T-cell (primary cell): ENCODE measurements at places on chromosomes 4 and X. TPM values are rescaled to one million over a fixed set of nuclear protein-coding genes. Genes with fewer than 3 reads are reported as not detected.

GRCh38 chr4:74364652-74365491 is at the start of gene EREG:
TSS of gene EREG (plus strand) at chr4:74365145. CDS start at chr4:74365309, 164 bp downstream.
- no peak for DNase-seq

DNA sequence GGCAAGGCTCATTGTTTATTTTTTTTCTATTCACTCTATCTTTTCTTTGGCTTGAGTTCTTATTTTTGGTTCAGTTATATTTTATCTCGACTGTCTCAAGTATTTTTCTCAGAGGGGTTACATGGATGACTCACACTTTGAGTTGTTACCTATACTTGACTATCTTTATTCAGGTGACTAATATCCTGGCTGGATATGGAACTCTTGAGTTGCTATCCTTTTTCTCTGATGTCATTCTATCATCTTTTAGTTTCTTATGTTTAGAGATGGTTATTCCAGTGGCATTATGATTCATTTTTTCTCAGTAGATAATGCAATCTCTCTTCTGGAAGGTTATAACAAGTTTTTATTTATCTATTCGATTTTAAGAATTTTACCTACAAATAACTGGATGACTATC is 117.9 kb downstream of the COX18 start:
- no peak for DNase-seq

DNA sequence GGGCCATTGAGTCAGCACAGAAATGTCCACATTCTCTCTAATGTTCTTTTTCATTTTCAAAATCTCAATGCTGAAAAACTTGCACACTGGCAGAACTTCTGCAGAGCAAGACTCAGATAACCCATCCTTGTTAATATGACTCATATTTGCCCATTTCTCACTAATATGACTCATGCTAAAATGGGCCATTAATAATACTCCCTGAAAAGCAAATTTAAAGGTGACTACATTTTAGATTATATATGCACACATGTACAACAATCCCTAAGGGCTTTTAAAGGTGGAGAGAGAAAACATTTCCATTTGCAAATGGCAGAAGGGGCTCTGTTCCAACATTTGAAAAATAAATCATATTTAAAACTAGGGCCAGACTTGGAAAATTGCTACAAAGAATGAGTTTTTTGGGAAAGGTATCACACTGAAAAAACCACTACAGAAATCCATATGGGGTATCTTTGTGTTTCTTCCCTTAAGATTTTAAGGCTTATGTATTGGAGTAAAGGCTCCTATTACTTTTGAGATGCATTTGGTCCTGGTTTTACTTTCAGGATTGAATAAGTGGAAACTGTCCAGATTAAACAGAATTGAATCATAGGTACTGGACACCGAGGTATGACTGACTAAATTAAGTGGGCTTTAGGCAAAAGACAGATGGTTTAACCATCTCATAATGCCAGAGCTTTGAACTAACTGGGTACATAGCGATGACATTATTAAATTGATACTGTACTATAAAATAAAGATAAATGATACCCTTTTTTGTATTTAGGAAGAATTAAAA is 30.0 kb downstream of the TLR2 start:
- DNase-seq: no peak

DNA sequence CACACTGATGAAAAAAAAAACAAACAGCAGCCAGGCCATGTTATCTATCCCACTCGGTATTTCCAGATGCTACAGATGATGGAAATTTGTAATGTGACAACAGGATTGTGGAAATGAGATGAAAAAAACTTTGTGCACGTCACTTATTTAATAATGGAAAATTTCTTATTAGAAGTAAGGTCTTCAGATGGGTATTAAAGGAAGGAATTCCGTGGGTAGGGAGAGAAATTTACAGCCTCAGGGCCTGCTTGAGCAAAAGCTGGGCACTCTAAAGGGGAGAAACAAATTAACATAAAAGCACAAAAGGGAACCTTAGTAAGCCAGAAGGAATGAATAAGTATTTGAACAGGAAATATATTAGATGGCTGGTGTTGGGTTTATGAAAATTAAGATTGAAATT is 4.2 kb upstream of the PKD2 start:
- DNase-seq: no peak

DNA sequence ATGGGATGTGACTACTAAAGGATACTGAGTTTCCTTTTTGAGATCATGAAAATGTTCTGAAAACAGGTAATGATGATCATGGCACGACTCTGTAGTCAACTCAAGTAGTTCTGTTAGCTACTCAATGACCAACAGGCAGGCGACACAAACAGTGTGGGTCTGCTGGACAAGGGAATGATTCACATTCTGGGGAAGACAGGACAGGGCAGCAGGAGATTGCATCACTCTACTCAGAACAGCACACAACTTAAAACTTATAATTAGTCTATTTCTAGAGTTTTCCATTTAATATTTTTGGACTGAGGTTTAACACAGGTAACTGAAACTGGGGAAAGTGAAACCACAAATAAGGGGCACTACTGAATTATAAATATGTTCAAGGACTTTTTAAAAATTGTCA is 365.2 kb downstream of the PRDM5 start:
- DNase-seq: no peak

The MAMLD1 gene
- total RNA-seq: 1.8 TPM

- no peak for DNase-seq
Observed at GRCh38 chrX:132206259-132206658, 13.0 kb downstream of the RAP2C start.

GRCh38 chr4:33422656-33423055 is 2702.5 kb downstream of the PCDH7 start:
- no peak for DNase-seq

The LRIT3 gene
- 0.41 TPM for total RNA-seq

DNA sequence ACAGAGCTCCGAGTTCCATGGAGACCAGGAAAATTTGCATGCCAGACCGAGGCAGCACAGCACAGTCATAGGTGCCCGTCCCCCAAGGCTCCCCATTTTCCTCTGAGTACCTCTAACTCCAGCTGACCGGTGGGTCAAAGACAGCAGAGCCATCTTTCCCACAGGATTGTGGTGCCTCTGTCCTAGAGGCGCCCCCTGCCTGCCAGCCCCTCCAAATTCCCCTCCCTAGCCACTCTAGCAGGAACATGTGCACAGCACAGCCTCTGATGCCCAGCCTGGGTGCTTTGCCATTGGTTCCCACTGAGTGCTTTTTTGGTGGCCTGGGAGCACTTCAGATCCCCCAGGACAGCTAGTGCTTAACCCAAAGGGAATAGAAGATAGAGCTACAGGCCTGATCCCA is 368.5 kb upstream of the PABPC5 start:
- DNase-seq: no peak

The STARD8 gene
- 0.64 TPM for total RNA-seq

DNA sequence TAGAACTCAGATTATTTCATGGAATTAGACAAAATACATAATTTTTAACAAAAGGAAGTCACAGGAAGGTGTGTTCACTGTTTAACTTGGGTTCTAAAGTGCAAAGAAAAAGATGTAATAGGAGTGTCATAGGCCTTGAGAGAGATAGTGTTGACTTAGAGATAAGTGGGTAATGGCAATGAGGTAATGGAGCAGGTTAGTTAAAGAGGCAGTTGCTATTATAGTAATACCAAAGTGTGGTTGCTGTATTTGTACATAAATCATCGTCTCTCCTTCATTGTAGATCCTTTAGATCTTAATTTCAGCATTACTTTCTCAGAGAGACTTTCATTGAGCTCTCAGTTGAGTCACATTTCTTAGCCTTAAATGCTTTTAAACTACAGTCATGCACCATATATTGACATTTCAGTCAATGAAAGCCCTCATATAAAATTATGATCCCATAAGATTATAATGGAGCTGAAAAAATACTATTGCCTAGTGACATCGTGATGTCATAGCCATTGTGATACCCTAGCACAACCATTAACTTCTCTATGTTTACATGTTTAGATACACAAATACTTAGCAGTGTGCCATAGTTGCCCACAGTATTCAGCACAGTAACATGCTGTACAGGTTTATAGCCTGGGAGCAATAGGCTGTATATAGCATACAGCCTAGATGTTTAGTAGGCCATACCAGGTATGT is 245.4 kb downstream of the ADGRL3 start:
- no peak for DNase-seq

The SLC30A9 gene
- total RNA-seq: 25.5 TPM

The CXCL6 gene
- not detected for total RNA-seq

DNA sequence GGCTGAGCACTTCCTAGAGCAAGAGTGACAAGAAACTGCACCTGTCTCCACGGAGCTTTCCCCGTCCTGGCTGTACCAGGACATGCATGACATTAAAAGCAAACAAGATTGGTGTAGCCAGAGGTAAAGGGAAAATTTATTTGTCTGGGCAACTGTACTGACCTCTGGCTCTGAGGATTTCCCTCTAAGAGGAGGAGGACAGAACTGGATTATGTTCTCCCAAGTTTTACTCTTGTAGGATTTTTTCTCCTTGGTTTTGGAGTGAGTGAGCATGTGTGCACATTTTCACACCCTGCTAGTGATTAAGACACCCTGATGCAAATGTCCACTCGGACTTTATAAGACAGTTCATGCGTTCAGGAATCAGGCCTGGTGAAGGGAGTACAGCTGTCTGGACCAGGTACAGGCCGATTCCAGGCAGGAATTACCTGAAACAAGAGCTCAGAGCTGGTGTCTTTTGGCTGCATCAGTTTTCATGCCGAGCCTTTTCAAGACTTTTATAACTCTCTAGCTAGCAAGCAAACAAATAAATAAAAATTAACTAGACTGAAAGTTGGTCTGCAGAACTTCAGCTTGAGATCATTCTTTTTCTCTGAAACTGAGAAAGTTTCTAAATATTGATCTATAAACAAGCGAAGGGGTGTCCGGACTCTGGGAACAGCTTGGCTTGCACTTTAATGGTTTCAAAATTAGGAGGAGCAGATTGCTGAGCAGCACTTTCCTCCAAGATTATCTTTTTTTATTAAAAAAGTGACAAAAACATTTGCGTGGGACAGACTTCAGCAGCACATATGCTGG is 51.3 kb upstream of the SPRY1 start:
- DNase-seq: no peak

DNA sequence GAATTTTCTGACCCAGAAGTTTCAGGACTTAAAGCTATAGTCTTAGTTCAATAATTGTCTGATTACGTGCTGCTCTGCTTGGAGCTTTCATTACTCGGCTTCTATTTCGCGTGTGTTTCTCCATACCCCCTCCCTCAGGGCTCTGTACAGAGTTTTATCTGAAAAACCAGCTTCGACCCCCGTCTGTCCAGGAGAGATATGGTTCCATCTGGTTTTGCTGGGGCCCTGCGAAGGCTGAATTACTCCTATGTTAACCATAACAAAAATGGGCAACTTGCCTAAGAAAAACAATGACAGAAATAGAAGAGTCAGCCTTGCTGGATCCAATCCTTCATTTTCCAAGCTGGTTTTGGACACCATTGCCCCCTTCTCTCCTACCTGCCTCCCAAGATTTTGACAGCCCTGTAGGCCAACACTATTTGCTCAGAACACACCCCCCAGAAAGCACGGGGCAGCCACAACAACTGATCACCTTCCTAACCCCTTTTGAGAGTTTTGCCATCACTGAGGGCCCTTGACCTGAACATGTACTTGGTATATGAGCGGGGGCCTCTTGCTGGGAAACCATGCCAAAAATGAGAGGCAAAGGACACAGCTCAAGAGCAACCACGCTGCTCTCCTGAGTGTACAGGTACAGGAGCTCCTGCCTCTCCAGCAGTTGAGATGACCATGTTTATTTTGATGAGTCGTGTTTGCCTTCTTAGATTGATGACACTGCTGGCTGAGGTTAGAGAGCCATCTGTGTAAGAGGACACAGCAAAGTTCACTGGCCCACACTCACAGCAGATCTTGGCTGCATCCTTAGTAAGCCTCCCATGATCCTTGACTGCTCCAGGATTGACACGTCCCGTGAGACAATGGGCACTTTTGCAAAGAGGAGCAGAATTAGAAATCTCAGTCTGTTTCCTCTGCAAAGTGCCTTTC is 36.2 kb upstream of the ATP6AP2 start:
- DNase-seq: no peak

The TDO2 gene
- total RNA-seq: not detected

DNA sequence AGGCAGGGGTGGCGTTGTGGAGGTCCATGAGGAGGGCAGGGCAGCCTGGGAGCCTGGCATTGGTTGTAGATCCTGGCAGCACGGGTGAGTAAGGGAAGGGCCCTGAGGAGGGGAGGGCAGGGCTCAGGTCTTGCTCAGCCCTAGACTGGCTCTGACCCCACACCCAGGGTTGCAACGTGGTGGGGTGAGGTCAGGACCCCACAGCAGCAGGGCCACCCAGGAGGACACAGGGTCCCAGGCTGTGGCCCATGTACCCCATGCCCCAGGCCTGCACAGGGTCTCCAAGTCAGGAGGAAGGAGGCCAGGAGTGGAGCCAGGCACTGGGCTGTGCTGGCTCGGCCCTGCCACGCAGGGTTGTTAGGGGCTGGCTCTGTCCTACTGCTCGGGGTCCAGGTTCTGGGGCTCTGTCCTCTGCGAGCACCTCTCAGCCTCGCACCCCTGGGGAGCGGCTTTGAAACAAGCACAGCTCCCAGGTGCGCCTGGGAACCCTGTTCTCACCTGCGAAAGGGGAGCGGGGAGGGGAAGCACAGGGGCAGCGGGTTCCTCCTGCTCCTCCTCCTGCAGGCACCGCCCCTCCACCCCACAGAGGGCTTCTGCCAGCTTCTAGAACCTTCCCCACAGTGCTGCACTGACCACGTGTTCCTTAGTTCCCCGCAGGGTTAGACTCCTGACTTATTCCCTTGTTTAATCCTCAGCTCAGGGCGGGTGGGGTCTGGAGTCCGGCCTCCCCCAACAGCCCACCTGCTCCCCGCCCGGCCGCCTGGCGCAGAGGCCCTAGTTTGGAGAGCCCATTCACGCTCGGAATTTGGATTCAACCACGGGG is 20.4 kb downstream of the MSANTD1 start:
- no peak for DNase-seq

GRCh38 chr4:35802644-35803043 is 441.7 kb downstream of the ARAP2 start:
- no peak for DNase-seq

DNA sequence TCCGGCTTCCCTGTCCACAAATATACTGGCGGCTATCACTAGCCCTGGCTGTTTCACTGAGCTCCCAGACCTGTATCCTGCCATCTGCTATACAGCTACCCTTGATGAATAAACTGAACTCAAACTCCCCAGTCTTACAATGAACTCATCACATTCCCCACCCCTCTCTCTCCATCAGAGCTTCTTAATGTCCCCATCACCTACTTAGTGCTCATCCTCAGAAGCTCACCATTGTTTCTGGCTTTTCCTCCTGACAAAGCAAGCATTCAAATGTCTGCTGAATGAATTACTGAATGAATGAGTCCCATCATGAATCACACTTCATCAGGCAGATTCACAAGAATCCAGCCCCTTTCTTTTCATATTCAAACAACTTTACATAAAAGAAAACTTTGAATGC is 5.7 kb upstream of the DGAT2L6 start:
- no peak for DNase-seq

DNA sequence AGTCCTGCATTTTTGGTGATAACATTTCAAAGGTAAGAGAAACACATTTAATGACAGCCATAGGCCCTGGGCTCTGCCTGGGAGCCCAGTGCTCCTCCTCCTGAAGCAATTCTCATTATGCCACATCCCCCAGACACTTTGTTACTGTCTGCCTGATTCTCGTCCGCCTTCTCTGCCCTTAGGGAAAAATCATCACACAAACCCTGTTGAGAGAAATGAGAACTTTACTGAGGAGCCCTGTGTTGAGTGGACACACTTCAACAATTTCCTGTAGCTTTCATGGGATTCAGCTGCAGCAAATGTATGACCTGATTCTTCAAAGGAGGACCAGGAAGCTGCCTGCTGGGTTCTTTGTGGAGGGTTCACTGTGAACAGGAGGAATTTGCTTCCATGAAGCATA is 566.5 kb upstream of the FRG1 start:
- no peak for DNase-seq

The TMEM154 gene
- total RNA-seq: 28.0 TPM

GRCh38 chrX:108264376-108264775 is 172.8 kb downstream of the ATG4A start:
- no peak for DNase-seq

GRCh38 chr4:155759372-155760252 is 791 bp downstream of the GUCY1B1 start:
- no peak for DNase-seq
